Activated CD8-positive, alpha-beta memory T cell treated with anti-CD3 and anti-CD28 coated beads for 24 hours (primary cell): ENCODE measurements at places on chromosomes 4 and X.

DNA sequence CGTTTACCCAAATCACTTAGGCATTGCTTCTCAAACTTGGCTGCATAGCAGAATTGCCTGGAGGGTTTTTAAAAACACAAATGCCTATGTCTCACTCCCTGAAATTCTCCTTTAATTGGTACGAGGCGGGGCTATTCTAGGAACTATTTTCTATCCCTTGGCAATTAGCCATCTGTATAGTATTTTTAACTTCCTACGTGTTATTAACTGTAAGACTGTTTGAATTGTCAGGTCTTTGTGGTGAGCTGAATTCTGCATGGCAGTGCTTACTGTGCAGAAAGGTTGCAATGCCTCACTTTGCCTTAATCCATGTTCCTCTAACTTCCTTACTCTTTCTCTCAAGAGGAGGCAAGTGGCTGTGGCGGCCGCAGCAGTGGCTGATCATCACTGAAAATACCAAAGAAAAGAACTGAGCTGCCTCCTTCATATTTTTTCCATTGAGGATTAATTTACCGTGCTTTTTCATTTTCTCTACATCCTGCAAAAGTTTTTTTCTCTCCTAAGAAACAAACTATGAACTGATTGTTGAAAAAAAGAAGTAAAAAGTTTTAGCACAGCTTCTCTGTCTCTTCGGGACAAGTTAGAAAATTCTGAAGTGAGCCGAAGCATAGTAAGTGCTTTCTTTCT lies at the start of gene SHROOM3:
Gene SHROOM3 (plus strand): TSS at position 329 of the 627 bp plus-strand sequence. CDS start 824 bp downstream, outside the sequence.
- no peak for DNase-seq

GRCh38 chr4:14049946-14050345 lies 422.4 kb upstream of the BOD1L1 start:
- DNase-seq: no peak

DNA sequence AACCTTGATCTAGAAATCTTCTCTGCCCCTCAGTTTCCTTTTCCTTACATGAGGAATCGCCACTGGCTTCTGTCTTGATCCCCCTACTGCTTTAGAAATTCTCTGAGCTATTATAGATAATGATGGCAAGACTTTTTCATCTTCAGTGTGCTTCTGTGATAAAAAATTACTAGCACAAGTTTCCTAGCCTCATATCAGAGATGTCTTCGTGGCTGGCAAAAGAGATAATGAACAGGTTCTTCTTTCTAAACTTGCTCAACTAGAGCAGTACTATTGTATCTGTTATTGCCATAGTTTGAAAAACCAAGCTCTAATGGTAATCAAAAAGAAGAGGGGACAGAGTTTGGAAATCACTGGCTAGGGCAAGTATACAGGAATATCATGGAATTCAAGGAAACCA lies 4.1 kb upstream of the PDGFC start:
- no peak for DNase-seq

DNA sequence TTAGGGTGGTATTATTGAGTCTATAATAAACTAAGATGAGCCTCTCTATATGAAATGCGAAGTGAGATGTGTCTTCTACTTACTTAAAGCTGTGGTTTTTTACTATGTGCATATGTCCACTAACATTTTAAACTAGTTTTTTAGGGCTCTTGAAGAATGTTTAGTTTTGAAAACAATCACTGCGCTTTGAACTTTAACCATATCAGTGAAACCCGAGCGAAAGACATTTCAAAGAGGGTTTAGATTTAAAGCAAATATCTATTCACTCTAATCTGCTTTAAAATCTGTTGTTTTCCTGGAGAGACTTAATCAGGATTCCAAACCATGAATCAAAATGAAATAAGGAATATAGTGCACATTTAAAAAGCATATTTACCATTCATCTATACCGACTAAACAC lies 24.8 kb upstream of the SLC7A11 start:
- DNase-seq: no peak

DNA sequence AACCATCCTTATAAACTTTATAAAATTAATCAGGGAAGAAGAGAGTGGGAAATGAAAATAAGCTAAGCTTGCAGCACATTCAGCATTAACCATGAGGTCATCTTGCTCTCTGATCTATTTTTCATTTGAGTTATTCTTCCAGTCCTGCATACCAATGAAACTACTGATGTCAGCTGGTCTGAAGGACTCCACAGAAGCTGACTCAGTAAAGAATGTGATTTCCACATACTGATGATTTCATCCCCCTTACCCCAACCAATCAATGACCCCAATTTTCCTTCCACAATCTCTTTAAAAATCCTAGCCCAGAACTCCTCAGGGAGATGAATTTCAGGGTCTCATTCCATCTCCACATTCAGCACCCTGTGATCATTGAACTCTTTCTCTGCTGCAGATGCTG lies 18.8 kb upstream of the DSPP start:
- no peak for DNase-seq

- DNase-seq: no peak
Measured at GRCh38 chr4:26819026-26819425, 41.6 kb upstream of the STIM2 start.

- no peak for DNase-seq
Measured at GRCh38 chr4:66794390-66795034, 750.8 kb downstream of the CENPC start.

GRCh38 chr4:17447675-17448298 lies 64.1 kb downstream of the QDPR start:
- DNase-seq: peak; percentile 62

DNA sequence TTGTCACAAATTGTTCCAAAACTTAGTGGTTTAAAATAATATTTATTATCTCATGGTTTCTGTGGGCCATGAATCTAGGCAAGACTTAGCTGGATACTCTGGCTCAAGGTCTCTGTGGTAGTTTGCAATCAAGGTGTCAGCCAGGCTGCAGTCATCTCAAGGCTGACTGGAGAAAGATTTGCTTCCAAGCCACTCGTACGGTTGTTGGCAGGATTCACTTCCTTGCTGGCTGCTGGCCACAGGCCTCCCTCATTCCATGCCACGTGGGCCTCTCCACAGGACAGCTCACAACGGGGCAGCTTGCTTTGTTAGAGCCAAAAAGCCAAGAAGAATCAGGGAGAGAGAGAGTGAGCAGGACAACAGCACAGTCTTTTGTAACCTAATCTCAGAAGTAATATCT lies 101.4 kb downstream of the WWC2 start:
- DNase-seq: no peak

DNA sequence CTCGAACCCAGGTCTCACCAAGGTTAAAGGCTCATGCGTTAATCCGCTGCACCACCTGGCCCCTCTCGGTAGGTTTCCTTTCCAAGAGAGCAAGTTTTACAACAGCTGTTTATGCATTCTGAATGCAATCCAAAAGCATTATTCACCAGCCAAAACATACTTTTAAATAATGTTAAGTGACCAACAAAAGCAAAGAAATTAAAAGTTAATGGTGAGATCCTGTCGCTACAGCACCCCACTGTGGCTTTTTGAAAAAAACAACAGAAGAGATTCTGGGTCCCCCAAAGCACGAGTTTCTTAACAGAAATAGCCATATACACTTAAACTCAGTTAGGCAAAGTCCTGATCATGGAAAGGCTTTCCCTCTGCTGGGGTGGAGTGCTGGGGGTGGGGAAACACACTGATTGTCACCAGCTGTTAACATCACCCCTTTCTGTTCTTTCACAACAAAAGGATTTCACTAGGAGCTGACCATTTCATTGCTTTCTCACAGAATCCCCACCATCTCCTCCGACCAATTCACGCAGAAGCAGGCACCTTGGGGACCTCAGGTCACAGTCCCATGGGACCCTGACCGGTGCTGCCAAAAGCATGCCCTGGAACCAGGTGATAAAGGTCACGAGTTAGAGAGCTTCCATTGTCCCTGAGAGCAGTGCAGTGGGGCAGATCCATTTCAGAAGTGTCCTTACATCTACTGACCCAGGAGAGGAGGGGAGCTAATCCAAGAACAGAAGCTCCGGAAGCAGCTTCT lies 51.2 kb downstream of the ZNF827 start:
- no peak for DNase-seq

DNA sequence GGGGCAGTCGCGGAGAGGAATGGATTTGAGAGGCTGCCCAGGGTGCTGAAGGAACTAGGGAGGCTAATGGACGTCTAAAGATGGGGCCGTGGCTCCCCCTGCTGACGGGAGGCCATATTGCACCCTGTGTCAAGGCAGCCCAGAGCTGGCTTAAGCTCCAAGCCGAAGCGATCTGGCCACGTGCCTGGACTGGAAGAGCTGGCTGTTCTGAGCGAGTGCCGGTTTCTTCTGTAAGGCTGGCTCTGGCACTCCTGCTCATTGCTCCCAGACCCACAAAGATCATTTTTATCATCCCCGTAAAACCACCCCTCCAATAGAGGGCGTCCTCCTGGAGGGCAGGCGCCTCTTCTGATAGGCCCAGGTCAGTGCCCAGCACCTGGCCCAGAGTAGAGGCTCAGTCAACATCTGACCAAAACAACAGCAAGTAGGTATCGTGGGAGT lies 5.6 kb downstream of the PNCK start:
- DNase-seq: peak; percentile 92

DNA sequence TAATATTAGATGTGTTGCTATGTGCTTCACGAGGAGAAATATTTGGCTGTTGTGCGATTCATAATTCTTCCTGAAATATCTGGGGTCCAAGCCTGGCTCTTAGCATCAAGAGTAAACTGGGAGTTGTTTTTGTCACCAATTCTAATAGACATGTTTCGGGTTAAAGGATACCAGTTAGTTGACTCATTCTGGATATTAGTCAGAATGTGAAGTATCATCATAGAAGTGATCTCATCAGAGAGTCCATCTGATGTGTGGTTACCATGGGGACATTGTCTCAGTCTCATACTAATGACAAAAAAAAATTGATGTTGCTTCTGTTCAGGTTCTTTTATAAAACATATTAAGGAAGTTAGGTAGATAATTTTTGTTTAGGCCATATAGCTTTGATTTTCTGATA lies 57.2 kb upstream of the MTMR1 start:
- DNase-seq: no peak
